ENCODE measurements at places on chromosomes 1 and 21.

DNA sequence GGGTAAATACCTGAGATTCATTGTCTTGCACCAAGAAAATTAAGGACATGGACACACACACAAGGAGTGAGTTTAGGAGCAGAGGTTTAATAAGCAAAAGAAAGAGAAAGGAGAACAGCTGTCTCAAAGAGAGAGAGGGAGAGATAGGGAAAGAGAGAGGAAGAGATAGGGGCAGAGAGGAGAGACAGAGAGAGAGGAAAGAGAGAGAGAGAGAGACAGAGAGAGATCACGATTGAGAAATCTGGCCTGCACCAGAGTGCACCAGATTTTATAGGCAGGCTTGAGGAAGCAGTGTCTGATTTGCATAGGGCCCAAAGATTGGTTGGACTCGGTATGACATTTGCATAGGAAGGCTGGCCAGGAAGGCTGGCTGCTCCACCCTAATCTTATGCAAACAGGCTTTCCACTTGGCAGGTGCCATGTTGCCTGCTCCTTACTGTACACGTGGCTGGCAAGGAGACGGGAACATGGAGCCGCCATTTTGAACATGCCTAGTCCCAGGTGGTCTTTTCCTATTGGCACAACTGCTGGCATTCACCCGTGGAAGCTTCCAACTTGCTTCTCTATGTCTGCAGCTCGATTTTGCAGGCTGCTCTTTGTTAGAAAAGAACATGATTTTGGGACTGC is 419.9 kb downstream of the ZP4 start:
- no peak for DNase-seq

DNA sequence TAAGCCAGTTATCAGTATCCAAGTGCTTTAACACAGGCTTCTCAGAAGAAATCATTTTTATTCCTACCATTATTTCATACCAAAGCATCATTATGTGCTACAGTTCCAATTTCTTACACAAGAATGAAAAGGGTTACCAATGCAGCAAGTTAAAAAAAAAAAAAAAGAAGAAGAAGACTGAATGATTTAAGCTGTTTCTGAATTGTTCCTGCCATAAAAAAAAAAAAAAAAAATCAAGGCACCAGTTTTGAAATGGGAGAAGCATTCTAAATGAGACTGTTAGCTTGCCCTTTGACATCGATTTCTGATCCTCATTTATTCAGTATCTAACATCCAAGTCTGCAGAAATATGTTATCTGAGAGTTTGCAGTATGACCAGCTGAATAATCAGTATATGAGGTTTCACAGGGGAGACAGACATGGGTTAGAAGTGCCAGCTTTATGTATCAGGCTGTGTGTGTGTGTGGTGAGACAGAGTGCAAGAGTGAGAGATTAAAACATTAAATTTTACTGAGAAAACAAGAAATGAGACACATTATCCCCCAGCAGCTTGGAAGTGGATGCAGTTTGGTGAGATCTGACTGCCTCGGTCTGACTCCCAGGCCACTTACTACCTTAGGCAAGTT is 105.8 kb downstream of the COLGALT2 start:
- peak; percentile 41 for DNase-seq

- DNase-seq: peak; percentile 52
These were observed 23.9 kb downstream of the PKP1 start for GRCh38 chr1:201307231-201307630.

- DNase-seq: no peak
These were observed 41.0 kb downstream of the MFSD2A start for GRCh38 chr1:39995973-39996393.

DNA sequence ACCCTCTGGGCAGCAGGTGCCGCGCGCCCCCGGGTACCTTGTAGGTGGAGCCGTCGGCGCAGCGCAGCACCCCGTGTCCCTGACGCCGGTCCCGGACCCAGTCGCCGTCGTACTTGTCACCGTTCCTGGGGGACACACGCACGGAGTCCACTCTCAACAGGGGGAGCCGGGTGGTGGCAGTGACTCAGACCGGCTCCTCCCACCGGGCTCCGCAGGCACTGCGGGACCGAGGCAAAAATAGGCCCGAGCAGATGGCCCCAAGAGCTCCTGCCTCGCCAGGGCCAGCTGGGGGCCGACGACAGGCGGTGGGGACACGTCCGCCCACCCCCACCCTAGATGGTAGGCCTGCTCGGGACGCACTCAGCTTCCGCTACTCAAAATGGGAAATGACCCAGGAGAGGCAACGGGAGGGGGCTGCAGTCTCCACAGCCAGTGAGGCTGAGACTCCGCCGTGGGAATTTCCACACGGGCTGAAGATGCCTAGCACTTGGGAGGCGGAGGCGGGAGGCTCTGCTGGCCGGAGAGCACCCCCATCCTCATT is 6.3 kb downstream of the MORN1 start:
- DNase-seq: no peak

GRCh38 chr1:248599396-248599795 is 1.9 kb upstream of the OR2T10 start:
- DNase-seq: no peak

DNA sequence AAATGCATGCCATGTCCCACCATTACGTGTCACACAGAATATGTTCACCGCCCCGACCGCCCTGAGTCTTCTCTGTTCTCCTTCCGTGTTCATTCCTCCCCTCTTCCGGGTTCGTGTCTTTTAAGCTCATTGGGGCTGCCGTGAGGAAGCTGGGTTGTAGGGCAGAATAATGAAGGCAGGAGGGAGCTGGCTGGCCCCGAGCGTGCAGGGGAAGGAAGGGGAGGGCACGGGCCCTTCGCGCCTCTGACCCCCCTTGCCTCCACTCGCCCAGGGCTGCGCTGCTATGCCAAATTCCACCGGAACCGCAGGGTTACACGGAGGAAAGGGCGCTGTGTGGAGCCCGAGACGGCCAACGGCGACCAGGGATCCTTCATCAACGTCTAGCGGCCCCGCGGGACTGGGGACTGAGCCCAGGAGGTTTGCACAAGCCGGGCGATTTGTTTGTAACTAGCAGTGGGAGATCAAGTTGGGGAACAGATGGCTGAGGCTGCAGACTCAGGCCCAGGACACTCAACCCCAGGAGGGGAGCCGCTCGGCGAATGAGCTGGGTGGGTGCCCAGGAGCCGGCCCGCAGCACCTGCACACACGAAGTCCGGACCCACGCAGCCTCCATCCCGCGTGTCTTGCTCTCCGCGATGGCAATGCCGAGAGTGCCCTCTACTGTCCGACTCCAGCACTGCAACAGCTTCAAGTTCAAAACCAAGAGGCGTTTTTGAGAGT is 16.5 kb upstream of the AGTRAP start:
- DNase-seq: peak; percentile 61

GRCh38 chr1:83497563-83497962 is 501.4 kb downstream of the TTLL7 start:
- DNase-seq: peak; percentile 29

DNA sequence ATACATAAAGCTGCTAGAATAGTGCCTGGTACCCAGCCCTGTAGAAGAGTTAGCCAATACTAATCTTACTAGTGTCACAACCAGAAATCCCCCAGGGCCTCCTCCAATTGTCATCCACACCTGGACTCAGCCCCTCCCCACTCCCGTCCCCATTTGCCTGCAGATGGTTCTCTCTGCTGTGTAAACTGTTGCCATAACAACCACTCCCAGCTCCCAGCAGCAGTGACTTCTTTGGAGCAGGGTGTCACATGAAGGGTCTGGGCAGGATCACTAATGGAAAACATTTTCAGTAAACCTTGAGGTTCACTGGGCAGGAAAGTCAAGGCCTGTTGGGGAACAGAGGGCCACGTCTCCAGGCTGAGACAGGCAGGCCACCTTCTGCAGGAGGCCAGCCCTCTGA is 126.0 kb upstream of the IPO9 start:
- peak; percentile 38 for DNase-seq

- DNase-seq: no peak
These were observed 15.1 kb downstream of the PTPRC start for GRCh38 chr1:198653808-198654413.

DNA sequence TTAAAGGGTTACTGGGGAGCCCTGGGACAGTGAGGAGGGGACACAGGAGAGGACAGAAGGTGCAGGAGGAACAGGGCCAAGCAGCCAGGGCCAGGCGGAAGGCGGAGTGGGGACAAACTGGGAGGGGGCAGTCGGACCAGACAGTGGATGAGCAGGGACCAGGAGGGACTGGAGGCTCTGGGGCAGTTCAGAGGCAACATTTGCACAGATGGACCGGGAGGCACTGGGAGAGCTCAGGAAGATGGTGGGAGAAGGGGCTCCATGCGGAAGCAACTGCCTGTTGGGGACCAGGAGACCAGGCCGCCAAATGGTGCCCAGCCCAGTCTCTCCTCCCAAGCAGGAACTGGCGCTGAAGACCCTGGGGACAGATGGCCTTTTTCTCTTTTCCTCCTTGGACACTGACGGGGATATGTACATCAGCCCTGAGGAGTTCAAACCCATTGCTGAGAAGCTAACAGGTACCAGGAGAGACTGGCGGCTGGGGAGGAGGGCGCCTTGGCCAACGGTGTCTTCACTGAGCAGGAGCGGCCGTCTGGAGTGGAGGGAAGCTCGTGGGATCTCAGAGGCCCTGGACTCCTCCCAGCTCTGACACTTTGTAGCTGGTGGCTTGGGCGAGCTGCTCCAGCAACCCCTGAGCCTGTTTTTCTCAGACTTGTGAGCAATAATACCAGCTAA is 847 bp downstream of the SELENON start:
- DNase-seq: no peak

- DNase-seq: no peak
These were observed 180.4 kb downstream of the SLC44A5 start for GRCh38 chr1:75430526-75430925.

GRCh38 chr1:26993237-26994019 is at the start of gene TRNP1:
TRNP1 (plus strand) TSS chr1:26993692; CDS start chr1:26993787, 95 bp downstream.
- DNase-seq: peak; percentile 81

DNA sequence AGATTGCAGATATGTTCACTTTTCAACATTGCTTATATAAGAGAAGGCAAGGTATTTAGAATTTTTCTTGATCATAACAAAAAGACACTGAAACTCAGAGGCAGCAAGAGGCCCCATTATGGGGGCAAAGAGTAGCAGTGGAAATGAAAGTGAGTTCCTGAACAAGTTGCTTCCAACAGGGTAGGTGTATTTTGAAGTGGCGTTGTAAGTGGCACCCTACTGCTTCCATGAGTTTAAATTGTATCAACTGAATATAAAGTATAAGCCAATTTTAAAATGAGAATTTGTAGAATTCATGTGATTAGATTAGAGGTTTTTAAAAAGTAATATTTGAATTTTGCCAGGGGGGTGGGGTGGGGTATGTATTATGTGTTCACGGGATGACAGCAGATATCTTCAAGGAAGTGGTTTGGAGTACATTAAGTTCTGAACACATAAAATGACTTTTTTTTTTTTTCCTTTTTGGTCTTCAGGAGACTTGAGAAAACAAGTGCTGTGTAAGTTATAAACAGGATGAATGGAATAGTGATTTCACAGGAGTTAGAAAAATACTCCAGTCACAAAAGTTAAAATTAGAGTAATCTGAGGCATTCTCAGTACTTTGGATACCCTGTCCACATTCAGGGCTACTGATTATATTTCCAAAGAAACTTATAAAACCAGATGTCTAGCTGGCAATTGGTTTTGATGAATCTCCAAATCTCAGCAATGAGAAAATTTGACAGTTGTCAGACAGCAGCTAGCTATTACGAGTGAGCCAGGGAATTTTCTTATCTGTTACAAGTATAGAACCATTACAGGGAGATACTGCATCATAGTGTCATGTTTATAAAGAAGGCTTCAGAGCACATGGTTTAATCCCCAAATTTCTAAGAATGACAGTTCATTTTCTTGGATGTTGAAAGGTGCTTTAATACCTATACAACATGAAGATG is 182.0 kb downstream of the ST6GALNAC3 start:
- no peak for DNase-seq

DNA sequence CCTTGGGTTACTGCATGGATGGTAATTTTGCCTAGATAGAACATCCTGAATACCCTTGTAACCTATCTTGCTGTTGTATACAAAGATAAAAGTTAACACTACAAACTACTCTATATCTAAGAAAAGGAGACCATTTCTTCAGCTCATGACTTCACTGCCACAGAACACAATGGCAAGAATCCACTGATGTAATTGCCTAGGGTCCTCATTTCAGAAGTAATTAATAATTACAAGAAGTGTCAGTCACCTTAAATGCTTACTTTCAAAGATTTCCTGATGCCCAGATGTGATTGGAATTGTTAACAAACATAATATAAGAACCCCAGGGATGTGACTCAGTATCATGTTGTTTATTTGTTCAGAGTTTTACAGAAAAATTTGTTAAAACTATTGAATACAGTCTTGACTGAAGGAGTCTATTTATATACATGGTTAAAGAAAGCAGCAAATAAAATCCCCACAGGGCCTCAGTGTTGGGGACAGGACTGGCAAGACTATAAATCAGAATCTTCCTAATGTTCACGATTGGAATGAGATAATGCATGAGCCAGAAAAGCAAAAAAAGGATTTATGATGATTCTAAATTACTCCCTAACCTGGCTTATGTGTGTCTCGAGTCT is 83.9 kb downstream of the CRB1 start:
- no peak for DNase-seq

DNA sequence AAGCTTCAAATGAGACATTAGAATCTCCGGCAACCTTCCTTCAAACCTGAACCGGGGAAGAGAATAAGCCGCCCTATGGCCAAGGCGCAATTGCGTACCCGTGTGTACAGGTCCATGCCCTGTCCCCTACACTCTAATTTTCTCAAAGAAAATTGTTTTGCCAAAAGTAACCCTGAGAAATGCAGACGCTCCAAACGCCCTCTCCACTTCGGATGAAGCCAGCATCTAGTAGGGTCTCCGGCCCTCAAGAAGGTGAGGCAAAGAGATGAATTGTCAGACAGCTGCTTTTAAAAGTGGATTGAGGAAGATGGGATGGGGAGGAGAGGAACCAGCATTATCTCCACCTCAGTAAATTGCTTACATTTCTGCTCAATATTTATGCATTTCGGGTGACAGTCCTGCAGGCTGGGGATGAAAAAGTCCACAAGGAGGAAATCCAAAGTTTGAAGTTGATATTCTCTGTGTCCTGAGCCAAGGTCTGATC is 630 bp upstream of the LHX9 start:
- DNase-seq: no peak

GRCh38 chr1:245419461-245419978 is 264.7 kb downstream of the KIF26B start:
- no peak for DNase-seq

- no peak for DNase-seq
These were observed 279.5 kb upstream of the POU3F1 start for GRCh38 chr1:38326135-38326534.

- DNase-seq: no peak
These were observed 8.4 kb downstream of the ETNK2 start for GRCh38 chr1:204143276-204144041.

DNA sequence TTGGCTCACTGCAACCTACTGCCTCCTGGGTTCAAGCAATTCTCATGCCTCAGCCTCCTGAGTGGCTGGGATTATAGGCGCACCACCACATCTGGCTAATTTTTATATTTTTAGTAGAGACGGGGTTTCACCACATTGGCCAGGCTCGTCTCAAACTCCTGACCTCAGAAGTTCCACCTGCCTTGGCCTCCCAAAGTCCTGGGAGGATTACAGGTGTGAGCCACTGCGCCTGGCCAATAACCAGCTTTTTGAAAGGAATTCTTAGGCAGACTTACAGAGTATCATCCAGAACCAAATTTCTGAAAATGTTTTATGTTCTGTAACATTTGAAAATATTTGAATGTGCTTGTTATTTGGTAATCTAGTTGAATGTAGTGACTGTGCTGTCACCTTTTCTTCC is 14.6 kb downstream of the BTF3L4 start:
- no peak for DNase-seq

Data from fibroblast of mammary gland (primary cell).